Stimulated activated CD4-positive, alpha-beta T cell treated with anti-CD3 and anti-CD28 coated beads, Interleukin-15, amount 100 ng/mL, for 1 hour (primary cell): ENCODE measurements at places on chromosomes 2 and 18.

DNA sequence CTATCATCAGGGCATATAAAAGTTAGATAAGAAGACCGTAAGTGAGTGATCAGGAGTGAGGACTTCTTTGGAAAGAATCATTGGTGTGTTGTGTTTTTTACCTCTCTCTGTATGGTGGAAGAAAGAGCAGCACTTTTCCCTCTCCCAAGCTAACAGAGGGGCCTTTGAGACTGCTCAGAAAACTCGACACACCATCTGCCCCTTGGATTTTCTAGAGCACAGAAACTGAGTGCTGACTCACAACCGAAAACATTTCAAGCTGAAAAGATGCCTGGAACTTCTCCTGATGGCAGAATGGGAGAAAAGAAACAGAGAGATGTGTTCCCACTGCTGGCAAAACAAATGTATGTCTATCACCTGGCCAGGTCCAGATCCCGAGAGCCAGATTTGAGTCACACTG, 156.6 kb downstream of the DNAH7 start:
- no peak for DNase-seq

DNA sequence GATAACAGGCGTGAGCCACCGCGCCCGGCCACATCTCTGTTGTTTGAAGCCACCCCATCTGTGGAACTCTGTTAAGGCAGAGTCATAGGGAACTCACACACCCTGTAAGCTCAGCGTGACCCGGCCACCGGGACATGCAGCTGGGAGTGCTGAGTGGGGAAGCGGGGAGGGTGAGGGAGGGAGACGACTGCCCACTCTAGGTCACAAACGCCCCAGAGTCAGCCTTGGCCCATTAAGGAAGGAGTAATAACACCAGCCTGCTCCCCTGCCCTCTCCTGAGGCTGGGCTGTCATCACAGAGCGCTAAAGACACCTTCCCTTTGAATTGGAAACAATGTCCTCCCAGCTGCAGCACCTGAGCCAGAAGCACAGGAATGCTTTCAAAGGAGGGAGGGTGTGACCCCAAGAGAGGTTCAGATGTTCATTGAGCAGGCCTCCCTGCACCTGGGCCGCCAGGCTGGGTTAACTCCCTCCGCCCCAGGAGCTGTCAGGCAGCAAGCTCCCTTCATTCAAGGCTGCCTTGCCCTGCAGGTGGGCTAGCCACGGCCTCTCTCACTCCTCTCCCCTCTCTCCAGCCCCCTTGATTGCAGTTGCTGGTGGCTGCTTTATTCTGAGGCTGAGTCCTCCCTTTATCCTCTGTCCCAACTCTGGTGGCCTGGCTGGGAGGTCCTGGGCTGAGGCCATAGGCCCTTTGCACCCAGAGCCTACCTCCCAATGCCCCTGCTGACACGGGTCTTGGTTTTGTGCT, 77.2 kb upstream of the HPCAL1 start:
- DNase-seq, result no peak

- no peak for DNase-seq
Observed at GRCh38 chr2:48914477-48915089, 159.1 kb upstream of the LHCGR start.

DNA sequence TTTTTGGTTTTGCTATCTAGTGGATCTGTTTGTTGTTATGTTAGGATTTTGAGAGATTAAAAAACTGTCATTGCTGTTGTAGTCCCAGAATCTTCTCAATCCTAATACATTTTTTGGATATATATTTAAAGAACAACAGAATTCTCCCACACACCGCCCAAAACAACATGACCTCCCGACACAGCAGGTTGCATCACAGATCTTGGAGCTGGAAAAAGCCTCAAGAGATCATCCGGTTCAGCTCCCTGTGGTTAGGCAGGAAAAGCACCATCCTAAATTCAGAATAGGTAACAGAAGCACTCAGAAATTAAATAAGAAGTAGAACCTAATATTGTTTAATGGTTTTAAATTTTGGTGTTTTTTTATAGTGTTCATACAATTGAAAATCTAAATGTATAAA, 251.4 kb upstream of the STON1 start:
- no peak for DNase-seq

DNA sequence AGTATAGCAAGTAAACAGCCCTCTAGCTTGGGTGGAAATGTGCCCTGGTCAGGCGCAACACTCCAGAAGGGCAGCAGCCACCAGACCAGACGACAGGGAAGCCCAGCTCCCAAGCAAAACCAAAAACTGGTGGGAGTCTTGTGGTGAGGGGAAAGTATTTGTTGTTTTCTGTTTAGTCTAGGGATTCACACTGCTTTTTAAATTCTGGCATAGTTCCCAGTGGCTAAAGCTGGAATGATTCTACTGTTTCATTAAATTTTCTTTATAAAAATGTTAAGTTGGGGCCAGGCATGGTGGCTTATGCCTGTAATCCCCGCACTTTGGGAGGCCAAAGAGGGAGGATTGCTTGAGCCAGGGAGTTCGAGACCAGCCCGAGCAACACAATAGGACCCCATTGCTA, 38.5 kb downstream of the MERTK start:
- no peak for DNase-seq

DNA sequence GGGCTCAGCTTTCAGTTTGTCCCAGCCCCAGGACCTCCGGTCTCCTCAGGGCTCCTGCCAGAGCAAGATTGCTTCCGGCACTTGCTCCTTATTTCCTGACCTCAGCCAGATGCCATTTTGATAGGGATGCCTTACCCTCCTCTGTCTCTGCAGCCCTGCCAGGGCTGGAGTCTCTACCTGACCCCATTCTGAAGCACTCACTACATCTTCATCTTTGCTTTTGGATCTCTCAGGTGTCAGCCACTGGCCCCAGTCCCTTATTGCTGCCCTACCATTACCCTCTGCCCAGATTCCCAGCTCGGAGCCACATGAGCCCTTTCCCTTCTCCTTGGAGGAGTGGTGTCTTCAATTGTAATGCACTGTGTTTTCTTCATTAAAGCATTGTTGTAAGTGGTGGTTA, 17.1 kb downstream of the OSBPL6 start:
- DNase-seq, result no peak

GRCh38 chr18:46335534-46336101, 231.4 kb downstream of the HAUS1 start:
- DNase-seq, result no peak

DNA sequence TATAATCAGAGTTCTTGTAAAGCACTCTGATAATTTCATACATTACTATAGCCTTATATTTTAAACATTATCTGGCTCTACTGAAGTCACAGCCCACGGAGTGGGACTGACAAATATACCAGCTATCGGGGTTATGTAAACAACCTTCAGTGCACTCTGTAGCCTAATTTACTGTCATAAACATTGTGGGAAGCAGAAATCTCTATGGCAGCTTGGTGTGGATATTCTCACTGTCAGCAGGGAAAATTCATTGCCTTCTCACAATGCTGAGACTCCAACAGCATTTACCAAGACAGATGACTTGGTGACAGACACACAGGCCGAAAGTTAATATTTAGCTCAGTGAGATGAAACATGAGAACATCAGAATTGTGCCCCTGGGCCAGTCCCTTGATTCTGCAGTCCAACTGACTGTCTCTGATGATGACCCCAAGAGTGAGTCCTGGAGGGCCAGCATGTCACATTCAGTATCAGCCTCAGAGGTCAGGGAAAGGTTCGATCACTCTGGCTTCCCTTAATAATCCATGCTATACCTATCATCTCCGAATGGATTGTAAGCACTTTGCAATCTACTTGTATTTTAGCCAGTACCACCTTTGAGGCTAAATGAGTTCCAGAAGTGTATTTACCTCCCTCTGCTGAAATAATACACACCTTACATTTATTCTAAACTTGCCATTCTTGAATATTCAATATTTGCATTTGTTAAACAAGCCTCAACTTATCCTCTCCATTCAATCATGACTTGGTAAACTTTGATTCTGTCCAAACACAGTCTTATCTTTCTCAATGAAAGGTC, 146.2 kb upstream of the OSR1 start:
- DNase-seq, result no peak

DNA sequence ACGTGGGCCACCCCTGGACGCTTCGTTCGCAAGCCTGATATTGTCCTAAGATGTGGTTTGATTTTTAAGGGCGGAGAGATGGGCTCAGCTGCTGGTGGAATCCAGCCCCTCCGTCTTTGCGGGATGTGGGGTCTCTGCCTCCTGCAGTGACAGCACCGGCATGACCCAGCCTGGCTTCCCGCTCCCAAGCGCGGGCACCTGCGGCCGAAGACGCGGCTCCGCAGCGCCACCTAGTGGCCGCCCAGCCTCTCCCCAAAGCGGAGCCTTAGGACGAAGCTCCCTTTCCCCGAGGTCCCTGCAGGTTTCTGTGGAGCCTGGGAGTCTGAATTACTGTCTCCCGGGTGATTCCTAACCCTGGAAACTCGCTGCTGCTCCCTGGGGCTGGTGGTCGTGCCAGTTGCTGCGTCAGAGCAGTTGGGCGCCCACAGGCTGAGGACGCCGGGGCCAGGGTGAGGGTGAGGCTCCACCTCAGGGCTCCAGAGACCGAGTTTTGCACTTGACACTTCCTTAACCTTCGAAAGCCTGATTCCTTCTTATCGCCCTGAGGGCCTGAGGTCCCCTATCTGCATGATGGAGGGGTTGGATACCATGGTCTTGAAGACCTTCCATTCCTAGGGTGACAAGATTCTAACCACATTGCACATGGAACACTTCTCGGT, 137.5 kb downstream of the TPO start:
- peak; percentile 30 for DNase-seq

- DNase-seq, result no peak
Observed at GRCh38 chr2:18232731-18233438, 327.6 kb downstream of the RDH14 start.

DNA sequence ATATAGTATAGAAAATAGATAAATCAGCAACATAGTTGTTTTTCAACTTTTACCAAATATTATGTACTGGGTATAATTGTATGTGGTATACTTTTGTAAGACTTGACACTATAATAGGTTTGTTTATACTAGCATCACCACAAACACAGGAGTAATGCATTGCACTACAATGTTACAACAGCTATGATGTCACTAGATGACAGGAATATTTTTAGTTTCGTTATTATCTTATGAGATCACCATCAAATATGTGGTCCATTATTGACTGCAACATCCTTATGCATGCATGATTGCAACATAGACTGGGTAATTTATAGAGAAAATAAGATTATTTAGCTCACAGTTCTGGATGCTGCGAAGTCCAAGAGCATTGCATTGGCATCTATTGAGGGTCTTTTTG, 678.4 kb upstream of the ZNF804A start:
- DNase-seq, result no peak

GRCh38 chr2:218567797-218568189, 358 bp downstream of the USP37 start:
- DNase-seq, result no peak

- no peak for DNase-seq
Observed at GRCh38 chr2:223052548-223053483, 826 bp downstream of the KCNE4 start.

- DNase-seq, result no peak
Observed at GRCh38 chr2:235325151-235325550, 168.7 kb upstream of the AGAP1 start.

- no peak for DNase-seq
Observed at GRCh38 chr2:236752096-236752495, 182.5 kb downstream of the ACKR3 start.

DNA sequence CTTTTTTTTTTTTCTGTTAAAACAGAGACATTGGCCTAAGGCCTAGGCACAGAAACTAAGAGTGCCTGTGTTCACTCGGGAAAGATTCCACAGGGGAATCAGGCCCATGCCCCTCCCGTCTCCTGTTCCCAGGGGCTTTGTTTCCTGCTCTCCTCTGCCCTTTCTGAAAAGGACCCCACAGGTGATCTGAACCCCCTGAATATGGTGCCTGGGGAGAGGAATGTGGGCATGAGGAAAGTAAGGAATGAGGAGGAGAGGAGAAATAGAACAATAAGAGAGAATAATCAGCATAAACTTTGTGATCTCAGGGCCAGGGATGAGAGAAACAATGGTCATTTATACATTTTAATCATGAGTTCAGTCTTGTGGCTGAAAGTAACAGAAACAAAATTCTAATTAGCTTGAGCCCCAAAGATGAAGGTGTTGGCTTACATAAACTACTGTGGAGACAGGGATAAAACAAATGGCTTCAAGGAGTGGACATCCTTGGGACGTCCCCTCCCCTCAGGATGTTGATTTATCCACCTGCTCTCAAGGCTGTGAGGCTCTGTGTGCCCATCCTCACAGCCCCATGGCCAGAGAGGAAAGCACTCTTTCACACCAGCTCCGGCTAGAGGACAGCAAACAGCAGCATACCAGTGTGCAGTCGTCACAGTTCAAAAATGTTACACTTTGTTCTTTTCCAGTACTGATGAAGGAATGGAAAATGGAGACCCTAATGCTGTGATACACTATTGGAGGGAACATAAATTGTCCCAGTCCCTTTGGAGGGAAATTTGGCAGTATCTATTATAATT, 46.4 kb upstream of the MRPL33 start:
- no peak for DNase-seq

DNA sequence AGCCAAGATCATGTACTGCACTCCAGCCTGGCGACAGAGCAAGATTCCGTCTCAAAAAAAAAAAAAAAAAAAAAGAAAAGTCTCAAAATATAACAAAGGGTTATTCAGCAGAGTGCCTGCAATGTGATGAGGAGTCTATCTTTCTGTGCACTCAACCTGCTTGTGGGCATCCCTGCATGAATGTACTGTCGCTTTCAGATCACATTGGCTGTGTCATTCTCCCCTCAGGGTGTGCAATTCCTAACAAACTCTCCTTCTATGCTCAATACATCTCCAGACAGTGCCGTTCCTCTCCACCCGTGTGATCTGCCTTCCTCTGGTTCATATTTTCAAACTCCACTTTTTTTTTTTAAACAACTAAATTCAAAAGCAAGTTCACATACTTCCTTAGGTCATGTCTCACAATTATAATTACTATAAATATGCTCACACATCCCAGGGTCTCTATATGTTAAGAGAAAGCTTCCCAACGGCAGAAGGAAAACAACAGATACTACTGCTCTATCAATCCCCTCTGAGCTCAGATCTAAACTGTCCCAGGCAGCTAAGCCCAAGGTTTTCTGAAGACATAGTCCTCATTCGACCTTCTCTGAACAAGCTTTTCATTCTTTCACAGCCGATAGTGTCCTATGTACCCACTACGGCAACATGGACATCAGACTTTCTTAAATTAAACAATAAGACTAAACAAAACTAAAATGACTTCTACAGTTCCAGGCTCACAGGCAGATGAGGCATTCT, 35.2 kb downstream of the PTMA start:
- DNase-seq, result no peak

DNA sequence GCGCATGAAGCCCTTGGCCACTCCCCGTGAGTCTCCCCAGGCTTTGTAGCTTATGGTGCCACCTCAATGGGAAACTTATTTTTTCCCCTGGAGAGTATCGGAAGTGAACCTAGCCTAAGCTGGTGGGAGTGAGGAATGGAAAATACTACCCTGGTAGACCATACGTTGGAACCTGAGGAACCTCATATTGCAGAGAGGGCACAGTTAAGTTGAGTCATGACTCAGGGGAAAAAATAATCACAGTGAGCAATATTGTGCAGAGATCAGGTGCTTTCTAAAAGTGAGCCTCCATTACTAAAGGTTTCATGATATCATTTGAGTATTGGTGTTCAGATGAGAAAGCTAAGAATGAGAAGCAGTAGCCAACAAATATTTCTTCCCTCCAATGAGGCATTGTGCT, 360.5 kb upstream of the NT5C1B start:
- no peak for DNase-seq
